Fibroblast of villous mesenchyme (primary cell): ENCODE measurements at places on chromosomes 16 and 17. TPM values are rescaled to one million over a fixed set of nuclear protein-coding genes. Genes with fewer than 3 reads are reported as not detected.

DNA sequence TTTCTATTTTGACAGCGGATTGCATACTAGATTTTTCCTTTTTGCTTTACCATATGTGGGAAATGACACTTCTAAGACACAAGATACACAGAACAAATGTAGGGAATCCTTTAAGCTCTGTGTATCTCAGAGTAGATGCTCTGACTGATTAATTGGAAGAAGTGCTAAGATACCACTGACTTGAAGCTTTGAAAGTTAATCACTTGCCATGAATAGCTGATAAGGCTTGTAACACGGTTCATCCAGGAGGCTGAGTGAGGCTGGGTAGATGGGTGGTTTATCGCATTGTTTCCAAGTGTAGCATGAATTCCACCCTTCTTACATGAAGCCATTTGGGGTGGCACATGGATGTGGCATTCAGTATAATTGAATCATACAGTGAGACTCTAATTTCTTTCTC lies 654.1 kb upstream of the RBFOX1 start:
- DNase-seq: no peak

GRCh38 chr17:49557312-49558024 lies 18.2 kb upstream of the NXPH3 start:
- peak; percentile 52 for DNase-seq

- DNase-seq: no peak
Observed at GRCh38 chr17:38320482-38320881, 23.3 kb downstream of the GPR179 start.

The DNAH9 gene
- not detected in 2 replicates for total RNA-seq

GRCh38 chr17:67253384-67253783 lies 8.4 kb upstream of the HELZ start:
- peak; percentile 65 for DNase-seq

DNA sequence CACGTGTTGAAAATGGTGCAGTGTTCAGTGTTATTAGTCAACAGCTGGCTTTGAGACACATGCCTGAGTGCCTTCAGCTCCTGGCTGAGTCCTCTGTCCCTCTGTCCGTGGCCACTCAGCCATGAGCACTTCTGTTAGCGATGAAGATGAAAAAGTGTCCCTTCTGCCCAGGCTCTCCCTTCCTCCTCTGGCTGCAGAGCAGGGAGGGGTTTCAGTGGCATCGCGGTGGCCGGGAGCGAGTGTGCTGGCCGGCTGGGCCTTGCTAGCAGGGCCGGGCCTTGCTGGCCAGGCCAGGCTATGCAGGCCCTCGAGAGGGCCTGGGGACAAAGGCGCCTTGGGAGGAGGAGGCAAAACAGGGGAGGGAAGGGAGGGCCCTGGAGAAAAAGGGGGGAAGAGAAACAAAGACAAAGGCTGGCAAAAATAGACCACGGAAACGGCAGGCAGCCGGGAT lies 47.7 kb downstream of the CMIP start:
- DNase-seq: no peak

The KRTAP3-2 gene
- total RNA-seq: not detected in 2 replicates

DNA sequence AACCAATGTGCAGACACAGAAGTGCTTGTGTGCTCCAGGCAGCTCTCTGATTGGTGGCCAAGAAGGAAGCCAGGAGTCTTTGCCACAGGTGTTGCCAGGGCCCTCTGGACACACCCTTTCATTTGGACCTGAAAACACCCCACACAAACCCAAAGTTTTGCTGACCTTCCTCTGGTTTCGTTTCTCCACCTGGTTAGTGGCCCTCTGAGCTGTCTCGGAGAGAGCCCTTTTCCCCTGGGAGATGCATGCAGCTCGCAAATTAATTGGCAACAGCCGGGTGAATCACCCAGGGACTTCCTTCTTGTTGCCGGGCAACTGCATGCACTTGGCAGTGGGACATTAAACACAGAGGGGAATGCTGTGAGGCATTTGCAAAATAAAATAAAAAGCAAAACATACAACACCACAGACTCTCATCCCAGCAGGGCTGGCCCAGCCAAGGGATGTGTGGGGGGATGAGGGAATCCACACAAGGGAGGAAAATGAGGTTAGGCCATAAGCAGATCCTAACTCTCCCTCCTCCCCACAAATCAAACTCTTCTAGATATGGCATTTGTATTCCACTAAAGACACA lies 286.6 kb downstream of the SOX9 start:
- peak; percentile 96 for DNase-seq

DNA sequence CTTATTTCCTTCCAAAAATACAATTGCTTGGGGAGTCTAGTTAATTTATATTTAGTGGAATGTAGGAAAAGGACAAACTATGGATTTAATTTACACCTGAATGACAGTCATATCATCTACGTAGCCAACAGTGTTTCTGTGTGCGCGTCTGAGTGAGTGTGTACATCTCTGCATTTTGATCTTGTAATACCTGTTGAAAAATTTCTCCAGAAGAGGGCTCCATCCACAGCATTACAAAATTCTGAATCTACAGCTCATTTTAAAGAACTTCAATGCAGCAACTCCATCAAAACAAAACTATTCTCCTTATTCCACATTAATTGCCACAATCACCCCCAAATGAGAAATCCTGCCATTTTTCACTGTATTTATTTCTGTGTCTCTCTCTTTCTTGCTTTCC lies 3.9 kb downstream of the CDH13 start:
- peak; percentile 47 for DNase-seq

The RSPRY1 gene
- total RNA-seq: 51.2 and 64.8 TPM in 2 replicates

GRCh38 chr17:17001874-17002520 lies 30.1 kb upstream of the TNFRSF13B start:
- DNase-seq: peak; percentile 64

The SEPTIN1 gene
- total RNA-seq: 0.43 TPM in 1 of 2 replicates, not detected in the other

The CPHXL2 gene
- total RNA-seq: not detected in 2 replicates

The MEFV gene
- under 0.01 TPM in 1 of 2 replicates, not detected in the other for total RNA-seq
